NCI-H446 (cell line): ENCODE measurements at places on chromosomes 2 and 18.

DNA sequence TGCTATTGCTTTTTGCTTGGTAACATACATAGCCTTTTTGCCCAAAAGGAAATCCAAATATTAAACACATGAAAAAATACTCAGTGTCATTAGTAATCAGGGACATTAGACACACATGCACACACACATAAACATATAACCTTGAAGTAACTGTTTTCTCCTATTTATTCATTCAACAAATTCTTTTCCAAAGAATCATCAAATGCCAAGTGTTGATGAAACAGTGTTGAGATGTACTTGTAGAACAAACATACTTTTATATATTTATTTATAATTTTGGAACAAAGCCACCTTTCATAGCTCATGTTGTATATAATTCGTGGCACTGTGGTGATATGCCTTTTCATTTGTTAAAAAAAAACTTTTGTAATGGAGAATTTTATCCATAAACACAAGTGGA lies 81.0 kb downstream of the APLF start:
- no peak for DNase-seq

DNA sequence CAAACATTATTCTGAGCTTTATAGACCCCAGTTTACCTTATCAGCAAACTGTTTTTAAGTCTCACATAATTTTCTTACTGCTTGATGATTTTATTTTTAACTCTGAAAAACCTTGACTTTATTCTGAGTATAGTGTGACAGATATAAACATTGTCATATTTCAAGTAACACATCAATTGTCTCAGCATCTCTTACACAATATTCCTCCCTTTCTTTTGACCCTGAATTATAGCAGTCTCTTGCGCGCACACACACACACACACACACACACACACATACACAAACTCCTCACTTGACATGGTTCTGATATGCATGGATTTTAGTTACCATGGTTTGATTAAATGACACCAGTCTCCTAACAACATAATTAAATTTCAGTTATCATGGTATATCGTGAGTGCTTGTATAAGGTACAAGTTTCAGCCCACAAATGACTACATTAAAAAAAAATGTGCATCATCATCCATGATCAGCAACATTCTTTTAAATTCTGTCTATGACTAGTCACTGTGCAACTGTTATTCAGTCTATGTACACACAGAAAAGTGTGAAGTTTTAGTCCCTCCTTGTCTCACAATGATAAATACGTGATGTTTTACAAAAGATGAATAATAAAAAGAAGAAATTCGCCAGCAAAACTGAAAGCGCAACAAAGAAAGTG lies 39.5 kb upstream of the TACR1 start:
- DNase-seq = no peak

GRCh38 chr2:84894758-84895520 lies 10.5 kb upstream of the TMSB10 start:
- DNase-seq = peak; percentile 55

DNA sequence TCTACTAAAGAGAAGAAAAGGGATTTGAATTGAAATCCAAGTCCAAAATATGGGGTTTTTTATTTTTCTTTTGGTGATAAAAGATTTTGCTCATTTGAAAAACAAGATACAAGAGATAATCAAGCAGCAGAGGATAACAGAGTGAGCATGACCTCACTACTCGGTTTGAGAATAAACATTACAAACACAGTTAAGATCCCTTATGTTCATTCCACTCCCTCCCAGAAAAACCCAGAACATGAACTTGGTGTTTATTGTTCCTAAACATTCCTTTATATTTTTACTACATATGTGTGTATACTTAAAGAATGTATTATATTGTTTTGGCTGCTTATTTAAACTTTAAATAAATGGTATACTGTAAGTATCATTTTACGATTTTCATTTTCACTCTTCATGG lies 146.6 kb upstream of the CHAC2 start:
- DNase-seq = no peak

GRCh38 chr2:199419428-199419827 lies 38.3 kb downstream of the SATB2 start:
- no peak for DNase-seq

- no peak for DNase-seq
These were observed 447.9 kb downstream of the IRS1 start for GRCh38 chr2:226351711-226352110.

- no peak for DNase-seq
These were observed 130.0 kb upstream of the GPC1 start for GRCh38 chr2:240305369-240305962.

DNA sequence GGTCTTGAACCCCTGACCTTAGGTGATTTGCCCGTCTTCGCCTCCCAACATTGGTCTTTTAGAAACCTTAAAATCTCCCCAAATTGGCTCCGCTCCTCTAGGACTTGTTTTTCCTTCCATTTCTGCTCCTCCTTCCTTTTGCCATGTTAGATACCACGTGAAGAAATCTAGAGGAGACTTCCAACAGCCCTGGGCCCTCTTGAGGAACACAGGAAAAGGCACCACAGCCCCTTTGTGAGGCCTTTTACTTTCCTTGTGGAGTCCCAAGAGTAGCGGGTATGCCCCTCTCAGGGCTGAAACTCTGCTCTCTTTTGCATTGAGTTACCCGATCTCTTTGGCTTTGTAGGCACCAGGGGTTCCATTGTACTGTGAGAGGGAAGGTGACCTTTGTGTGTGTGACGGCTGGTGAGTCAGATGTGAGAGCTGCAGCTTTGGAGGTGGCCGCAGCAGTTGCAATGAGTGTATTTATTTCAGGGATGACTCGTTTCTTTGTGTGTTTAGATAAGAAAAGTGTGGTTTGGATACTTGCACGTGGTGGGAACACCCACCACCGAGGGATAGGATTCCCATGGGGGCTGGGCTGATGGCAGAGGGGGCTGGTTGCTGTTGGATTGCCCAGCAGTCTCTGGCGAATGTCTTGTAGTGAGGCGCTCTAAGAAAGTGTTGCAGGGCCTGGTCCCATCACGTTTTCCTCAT lies 218.4 kb upstream of the HS6ST1 start:
- DNase-seq = no peak

GRCh38 chr18:26290385-26290784 lies 64.1 kb downstream of the TAF4B start:
- DNase-seq = no peak

DNA sequence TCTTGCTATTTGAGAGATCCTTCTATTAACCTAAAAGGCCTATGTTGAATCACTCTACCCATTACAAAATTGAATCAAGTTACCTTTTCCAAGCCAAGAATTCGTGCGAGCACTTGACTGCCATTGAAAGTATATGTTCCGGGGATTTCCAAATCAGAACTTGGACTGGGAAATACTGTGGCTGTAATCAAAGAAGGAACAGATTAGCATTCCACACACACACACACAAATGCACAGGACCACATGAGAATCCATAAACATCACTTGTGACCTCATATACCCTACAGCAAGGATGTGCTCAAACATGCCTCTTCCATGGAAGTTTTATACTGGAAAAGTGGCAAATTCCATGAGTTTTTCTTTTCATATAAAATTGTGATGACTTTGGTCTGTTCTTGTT lies 86.0 kb downstream of the ABCA12 start:
- DNase-seq = no peak

- peak; percentile 6 for DNase-seq
These were observed 86.1 kb downstream of the ACVR1 start for GRCh38 chr2:157789933-157790511.

- no peak for DNase-seq
These were observed 18.6 kb upstream of the ESPNL start for GRCh38 chr2:238081561-238081960.

- no peak for DNase-seq
These were observed 16.1 kb downstream of the WNT10A start for GRCh38 chr2:218896501-218897393.

DNA sequence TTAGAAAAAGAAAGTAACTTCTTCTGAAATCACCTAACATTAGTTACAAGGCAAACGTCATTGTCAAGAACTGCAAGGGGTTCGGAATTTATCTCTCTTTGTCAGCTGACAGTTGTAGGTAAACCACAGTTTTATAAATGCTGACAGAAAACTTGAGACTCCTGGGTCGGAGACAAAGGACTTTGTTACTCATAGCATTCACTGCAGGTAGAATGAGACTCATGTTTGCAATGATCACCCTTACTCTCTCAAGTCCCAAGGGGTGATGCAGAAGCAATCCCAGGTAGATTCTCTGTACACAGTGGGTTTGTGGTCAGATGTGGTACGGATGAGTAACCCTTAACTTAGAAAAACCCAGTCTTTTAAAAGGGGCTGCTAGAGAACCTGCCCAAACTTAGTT lies 757.8 kb downstream of the TRIB2 start:
- no peak for DNase-seq
